ENCODE measurements at places on chromosomes 6 and 20.
A peak's percentile ranks its signal among the peaks of the same experiment; 100 is the strongest.

GRCh38 chr6:127471379-127472255 is 12.4 kb upstream of the KIAA0408 start:
- no peak for DNase-seq

GRCh38 chr20:6265204-6265904 is 142.5 kb upstream of the FERMT1 start:
- DNase-seq: no peak

DNA sequence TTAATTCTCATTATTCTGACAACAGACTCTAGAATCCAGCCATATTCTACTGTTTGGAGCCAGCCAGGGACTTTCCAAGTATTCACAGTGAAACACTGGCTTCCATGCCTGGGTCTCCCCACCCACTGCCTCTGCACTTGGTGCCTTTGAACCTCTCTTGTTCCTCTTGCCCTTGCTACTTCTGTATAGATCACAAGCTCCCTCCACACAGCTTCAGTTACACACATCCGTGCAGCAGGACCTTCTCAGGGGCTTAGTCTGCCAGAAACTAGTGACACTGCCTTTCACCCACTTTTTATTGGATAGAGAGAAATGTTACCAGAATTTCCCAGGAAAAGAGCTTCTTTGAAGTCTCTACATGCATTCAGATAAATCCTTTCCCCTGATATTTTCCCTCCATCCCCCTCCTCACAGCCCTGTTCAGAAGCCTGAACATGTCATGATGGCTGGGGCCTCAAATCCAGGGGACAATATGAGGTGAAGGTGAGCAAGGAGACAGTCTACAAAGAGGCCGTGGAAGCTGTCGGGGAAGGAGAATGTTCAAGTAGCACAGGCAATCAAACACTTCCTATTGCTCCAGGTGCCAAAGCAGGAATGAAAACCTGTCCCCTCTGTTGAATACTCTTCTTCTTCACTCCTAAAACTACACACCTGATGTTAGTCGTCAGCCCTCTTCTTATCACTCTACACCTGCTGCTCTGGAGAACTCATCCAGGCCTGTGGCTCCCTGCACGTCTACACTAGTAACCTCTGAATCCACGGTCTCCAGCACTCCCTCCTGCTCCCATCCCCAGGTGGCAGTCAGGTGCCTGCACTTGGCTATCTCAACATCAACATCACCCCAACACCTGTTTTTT is 20.2 kb upstream of the HLA-DOA start:
- DNase-seq: no peak

DNA sequence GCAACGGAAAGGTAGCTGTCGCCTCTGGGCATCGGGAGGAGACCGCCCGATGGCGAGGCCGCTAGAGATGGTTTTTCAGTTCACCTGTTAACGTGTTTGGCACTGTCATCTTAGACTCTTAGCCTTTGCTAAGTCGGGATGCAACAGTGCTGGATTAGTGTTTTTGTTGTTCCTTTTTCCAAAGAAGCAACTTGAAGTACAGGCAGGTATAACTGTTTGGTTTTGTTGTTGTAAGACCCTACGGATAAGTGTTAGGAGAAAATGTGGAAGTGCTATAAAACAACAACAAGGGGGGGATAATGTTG is 723 bp downstream of the MANEA start:
- DNase-seq: peak; percentile 43

- DNase-seq: no peak
Measured at GRCh38 chr6:94680669-94681212, 896.6 kb upstream of the MANEA start.

GRCh38 chr20:45779011-45779915 is 12.4 kb downstream of the WFDC3 start:
- DNase-seq: peak; percentile 51

GRCh38 chr20:478949-479429 is 16.7 kb upstream of the TBC1D20 start:
- DNase-seq: peak; percentile 19

DNA sequence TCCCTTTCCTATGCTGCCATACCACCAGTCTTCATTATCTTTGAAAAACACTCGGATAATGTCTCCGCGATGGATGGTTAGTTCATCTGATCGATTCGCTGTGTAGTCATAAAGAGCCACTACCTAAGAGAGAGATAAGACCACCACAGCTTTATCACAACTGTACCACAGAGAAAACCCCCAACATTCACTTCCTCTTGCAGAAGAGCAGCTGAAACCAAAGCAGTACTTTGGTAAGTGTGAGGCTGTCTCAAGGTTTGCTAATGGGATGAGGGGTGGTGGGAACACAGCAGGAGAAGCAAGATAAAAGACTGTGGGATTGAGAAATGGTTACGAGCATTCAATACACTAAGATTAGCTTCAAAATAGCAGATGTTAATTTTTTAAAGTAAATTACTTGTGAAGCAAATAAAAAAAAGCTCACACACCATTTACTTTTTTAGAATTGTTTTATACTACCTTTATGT is 142.1 kb downstream of the MYB start:
- no peak for DNase-seq
